ENCODE measurements at places on chromosomes 5 and 9.

GRCh38 chr9:27351438-27351837, 54.5 kb upstream of the EQTN start:
- DNase-seq, result no peak

DNA sequence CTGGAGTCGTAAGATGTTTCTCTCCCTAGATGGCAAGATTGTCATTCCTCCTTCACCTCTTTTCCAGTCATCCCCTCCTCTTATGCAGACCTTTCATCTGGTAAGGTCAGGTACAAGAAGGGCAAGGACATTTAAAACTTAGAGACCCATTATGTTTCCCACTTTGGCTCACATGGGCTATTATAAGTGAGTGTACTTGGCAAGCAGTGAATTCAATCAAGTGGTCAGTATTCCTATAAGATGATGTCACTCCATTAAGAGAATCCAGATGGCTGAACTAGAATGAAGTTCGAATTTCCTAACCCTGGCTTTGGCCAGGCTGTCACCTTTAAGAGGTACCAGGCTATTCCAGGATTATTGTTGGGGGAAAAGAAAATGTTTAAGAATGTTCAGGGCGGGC, 32.2 kb downstream of the ZNF131 start:
- no peak for DNase-seq

DNA sequence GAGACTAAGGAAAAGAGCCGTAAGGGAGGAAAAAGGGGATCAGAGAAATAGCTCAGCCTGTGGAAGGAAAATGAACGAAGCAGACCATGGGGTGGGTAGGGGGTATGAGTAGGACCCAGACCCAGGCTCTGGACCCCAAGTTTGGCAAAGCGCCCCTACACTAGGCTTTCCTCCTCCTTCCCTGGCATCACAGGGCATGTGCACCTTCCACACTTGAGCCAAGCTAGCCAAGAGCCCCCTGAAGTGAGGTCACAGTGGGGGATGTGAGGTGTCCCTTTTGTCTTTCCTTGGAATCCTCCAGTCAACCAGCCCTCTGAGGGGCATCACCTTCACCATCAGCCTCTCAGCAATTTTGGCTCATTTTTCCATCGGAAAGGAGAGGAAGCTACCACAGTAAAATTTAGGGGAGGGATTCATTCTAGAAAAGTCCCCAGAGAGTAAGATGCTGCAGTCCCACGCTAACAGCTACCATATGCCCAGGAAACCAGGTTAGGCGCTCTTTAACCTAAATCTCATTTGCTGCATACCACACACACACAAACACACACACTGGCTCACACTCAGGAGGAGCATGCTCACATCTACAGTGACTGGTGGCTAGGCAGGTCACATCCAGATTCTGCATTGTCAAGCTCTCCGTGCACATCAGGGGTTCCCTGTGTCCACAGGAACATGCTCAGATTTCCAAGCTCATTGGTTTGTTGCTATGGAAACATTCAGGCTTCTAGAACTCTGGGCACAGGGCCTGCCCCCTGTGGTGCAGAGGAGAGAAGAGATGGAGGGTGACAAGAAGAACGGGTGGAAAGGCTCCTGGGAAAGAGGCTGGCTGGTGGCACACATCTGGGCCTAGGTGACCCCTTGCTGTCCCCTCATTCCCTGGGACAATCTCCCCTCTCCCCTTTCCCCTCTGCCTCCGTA, 9.9 kb downstream of the REEP2 start:
- DNase-seq, result no peak

GRCh38 chr9:70532716-70533115, 118.3 kb upstream of the KLF9 start:
- DNase-seq, result no peak

GRCh38 chr5:83058726-83059125, 18.5 kb downstream of the TMEM167A start:
- DNase-seq, result no peak

DNA sequence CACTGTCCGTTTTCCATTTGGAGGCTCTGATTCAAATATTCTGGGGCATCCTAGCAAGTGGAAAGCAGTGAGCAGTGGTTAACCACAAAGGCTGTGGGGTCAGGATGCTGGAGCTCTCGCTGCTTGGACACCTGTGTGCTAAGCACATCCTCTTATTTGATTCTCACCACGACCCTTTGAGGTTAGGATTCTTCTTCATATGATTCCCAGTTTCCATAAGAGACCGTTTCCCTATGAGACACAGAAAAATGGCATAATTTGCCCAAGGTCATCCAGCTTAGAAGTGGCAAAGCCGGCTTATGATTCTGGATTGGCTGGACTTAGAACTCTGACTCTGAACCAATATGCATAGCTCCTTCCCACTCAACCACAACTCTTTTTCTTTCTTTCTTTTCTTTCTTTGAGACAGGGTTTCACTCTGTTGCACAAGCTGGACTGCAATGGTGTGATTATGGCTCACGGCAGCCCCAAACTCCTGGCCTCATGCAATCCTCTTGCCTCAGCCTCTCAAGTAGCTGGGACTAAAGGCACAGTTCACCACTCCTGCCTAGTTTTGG, 207.7 kb downstream of the TTLL11 start:
- no peak for DNase-seq

DNA sequence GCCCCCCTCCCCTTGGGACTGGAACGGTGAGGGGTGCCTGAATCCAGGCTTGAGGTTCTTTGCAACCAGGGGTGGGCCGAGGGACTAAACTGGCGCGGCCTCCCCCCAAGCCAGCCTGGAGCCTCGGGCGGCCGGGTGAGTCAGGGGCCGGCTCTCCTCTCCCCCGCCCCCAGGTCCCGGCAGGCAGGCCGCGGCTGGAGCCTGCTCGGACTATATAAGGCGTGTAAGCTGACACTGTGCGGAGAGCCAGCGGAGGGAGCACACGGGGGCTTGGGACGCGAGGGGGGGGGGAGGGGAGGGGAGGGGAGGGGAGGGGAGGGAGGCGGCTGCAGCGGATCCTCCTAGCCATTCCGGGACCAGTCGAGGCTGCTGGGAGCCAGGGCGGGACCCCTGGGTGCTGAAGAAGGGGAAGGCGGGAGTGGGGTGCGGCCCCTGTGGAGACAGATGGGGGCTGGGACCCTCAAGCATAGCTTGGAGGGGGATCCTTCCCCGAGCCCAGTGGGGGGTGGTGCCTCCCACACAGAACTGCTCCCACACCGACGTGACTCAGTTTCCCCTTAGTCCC, 595 bp downstream of the PDLIM7 start:
- DNase-seq, result peak; percentile 37

DNA sequence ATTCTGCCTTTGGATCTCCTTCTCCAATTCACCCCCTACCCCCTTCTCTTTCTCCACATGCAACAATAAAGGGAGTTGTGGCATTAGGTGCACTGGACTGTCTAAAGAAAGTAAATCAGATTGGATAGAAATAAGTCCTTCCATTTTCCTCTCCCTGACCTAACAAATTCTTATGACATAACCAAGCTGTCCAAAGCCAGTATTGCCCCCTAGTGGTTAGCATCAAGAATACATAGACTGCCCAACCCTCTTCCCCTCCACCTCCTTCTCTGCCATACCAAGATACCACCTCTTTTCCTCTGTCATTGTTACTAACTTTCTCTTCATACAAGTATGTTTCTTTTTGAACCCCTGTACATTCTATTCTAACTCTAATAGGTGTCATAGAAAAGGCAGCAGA, 45.7 kb downstream of the PPARGC1B start:
- DNase-seq, result no peak

DNA sequence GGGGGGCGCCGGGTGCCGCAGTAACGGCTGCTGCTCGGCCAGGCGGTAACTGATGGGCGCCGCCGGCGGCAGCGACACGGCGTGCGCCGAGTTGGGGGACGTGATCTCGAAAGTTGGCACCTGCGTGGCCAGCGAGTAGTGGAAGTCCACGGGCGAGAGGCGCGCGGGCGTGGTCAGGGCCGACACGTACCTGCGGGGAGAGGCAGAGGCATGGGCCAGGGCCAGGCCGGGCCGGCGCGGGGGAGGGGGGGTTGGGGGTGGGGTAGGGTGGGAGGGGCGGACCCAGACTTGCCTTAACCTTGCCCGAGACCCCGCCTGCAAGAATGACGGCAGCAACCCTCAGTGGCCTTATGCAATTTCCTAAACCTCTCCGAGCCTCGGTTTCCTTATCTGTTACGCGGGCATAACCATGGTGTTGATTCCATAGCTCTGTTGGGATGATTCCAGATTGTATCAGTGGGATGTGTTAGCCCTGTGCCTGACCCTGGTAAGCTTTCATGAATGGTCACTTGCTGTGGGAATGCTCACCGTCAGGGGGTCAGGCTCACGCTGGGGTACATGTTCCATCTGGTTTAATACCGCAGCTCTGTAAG, 53.0 kb downstream of the PSD2 start:
- no peak for DNase-seq

- no peak for DNase-seq
These were observed 53.9 kb downstream of the SGCD start for GRCh38 chr5:156380848-156381247.

DNA sequence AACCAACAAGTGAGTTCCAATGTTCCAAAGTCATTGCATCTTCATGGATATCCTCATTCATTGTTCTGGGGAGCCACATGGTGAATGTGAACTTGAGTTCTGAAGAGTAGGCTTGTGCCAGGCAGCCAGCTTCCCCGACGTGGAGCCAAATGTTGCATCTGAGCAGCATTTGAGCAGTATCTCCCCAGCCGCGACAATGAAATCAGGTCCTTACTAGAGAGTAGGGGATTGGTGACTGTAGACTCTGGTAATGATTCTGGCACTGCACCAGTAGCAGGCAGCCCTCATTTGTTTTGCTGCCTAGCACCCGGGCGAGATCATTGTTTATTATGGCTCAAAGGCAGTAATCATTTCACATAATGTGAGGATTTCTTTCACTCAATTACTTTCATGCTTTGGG, 451.4 kb upstream of the C9orf72 start:
- no peak for DNase-seq

DNA sequence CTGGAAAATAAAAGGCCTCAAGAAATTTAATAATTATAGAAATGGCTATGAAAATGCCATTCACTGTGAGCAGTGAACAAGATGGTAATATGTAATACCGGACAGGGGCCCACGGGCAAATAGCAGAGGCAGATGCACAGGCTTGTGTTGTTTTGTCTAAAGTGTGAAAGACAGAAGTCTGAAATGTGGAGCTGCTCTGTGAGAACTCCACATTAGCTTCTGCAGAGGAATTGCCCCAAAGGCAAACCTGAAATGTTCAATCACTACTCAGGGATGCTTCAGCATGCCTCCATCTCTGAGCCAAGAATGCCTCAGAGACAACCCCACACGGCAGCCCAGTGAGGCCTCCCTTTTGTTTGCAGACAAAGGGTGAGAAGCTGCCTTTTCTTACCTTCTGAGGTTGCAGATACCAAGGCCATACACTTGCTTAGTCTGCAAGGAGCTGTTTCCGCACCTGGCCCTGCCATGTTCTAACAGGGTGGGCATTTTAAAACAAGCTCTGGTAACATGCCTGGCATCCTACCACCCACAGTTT, 124.3 kb upstream of the CXCL14 start:
- DNase-seq, result no peak

- no peak for DNase-seq
These were observed 94.4 kb downstream of the ARHGAP26 start for GRCh38 chr5:142864290-142865260.

- DNase-seq, result no peak
These were observed 379.0 kb upstream of the RPS23 start for GRCh38 chr5:82657033-82657699.

GRCh38 chr9:78982849-78983248, 588.9 kb upstream of the TLE4 start:
- no peak for DNase-seq

DNA sequence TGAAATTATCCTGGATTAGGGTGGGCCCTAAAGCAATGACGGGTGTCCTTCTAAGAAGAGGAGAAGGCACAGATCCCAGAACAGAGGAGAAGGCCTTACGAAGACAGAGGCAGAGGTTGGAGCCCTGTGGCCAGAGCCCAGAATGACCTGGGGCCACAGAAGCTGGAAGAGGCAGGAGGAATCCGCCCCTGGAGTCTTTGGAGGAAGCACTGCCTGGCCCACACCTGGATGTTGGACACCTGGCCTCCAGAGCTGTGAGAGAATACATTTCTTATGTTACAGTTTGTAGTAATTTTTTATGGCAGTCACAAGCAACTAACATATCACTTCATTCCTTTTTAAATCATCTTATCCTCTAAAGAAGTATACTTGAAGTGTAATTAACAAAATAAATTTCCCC, 8.5 kb downstream of the MRPL36 start:
- no peak for DNase-seq

DNA sequence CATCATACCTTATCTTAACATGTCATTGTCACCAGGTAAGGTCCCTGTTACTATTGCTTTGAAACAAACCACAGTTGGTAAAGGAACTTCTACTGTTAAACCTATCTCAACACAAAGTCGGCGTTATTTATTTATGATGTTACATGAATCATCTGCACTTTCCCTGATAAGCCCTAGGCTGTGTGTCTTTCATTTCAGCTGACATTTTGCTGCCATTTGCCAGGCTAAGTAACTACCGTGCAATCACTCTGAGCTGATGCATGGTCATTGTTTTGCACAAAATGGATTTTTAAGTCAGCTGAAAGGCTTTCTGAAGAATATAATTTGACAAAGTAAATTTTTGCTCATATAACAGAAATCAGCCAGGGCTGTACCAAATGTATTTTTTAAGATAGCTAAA, 546.5 kb downstream of the ZNF608 start:
- no peak for DNase-seq

DNA sequence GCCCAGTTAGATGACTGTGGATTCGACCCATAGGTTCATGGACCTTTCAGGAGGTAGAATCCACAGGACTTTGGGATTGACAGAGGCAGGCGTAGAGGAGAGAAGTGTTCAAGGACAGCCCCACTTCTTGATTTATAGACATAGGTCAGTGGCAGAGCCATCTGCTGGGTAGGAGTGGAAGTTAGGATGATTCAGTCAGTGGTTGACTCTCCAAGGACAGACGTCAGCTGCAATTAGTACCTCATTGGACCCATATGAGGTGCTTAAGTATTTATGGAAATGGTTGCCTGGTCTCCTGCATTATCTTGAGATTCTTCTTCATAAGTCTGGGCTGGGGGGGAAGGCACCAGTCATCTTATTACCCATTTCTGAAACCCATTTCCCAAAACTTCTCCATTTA, 70.9 kb downstream of the SH3RF2 start:
- no peak for DNase-seq

- no peak for DNase-seq
These were observed 42.5 kb downstream of the FRMPD1 start for GRCh38 chr9:37693260-37693659.

GRCh38 chr9:6781476-6781875, 23.7 kb downstream of the KDM4C start:
- DNase-seq, result no peak

Measured in activated T-cell treated with anti-CD3 and anti-CD28 coated beads, Interleukin-2, amount 50 U/mL, for 72 hours (primary cell).